ENCODE measurements at places on chromosomes 2 and 18.

DNA sequence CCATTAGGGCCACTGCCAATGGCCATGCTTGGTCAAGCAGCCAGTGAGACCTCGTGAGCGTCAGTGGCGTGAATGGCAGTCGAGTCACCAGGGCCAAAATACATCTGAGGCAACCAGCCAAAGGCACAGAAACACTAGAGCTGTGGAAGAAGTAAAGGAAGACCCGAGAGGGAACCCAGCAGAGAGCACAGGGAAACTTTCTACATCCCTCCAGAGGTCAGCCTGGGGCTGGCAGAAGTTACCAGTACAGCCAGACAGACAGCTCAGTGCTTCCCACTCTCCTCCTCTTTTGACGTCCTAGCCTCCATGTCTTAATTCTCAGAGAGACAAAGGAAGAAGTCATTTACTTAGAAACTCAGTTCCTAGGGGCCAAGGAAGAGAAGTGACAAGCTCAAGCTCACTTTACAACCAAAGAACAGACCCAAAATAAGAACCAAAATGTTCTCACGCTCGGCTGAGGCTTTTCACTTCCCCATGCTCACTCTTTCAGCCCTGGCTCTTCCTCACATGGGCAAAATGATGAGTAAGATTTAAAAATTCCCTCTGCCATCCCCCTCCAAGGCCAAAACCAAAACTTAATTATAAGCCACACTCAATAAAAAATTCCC is 8.7 kb downstream of the CYRIA start:
- H3K4me3 ChIP-seq: no peak overlapping the region
- H3K27me3 ChIP-seq: no peaks in the 10 kb centered on the region
- H3K4me1 ChIP-seq: no peaks in the 10 kb centered on the region
- no peak for DNase-seq
- no peak overlapping the region for H3K27ac ChIP-seq

DNA sequence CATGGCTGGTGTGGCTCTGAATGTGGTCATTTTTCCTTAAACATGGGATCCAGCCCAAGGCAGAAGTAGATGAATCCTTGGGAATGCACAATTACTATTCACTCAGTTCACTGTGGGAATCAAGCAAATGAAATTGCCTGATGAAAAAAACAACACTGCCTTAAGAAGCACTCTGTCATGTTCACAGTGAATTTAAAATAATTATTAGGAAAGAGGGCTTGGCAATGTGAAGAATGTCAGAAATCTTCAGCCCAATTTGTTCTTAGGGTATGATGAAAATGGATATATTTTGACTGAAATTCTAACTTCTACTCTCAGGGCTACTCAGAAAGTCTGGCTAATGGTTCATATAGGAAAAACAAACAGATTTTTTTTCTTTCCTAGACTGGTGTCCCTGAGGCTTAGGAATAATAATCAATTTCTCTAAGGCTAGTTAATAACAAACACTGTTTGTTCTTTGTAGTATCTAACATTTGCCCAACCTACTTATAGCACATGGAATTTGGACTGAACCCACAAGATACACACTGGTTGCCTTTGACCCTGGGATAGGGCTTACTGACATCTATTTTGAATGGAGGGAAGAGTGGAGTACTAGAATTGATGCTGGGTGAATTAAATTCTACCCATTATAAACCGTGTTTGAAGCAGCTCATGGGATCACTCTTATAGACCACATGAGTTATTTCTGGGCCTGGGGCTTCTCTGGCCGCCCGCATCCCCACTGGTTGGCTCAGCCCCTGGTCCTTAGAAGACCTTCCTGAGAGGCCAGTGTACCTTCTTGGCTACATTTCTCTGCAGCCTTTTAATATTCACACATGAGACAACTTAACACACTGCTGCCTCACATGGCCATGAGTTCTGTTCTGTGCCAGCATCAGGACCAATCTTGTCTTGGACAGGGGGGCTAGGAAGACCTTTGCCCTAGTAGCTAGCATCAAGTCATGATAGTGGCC is 8.3 kb upstream of the MRPL33 start:
- H3K27ac ChIP-seq: no peak overlapping the region
- H3K4me3 ChIP-seq: no peak overlapping the region
- no peaks in the 10 kb centered on the region for H3K27me3 ChIP-seq
- no peak for DNase-seq

GRCh38 chr2:42185220-42185921 is 16.2 kb downstream of the EML4 start:
- peaks cover 20% of the 10 kb centered on the region for H3K4me1 ChIP-seq
- H3K4me3 ChIP-seq: no peak overlapping the region
- no peaks in the 10 kb centered on the region for H3K27me3 ChIP-seq
- H3K36me3 ChIP-seq: peaks cover 7% of the 10 kb centered on the region
- no peak overlapping the region for H3K27ac ChIP-seq

DNA sequence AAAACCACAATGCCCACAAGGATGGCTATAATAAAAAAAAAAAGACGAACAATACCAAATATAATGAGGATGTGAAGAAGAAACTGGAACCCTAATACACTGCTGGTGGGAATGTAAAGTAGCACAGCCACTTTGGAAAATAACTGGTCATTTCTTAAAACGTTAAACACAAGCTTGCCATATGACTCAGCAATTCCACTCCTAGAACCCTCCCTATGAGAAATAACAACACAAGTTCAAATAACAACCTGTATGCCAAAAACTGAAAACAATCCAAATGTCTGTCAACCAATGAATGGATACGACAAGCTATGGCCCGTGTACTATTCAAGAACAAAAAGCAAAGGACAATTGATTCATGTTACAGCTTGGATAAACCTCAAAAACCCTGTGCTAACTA is 7.0 kb upstream of the ALPK2 start:
- no peak overlapping the region for H3K27ac ChIP-seq
- H3K27me3 ChIP-seq: no peaks in the 10 kb centered on the region
- H3K4me3 ChIP-seq: no peak overlapping the region
- H3K36me3 ChIP-seq: no peaks in the 10 kb centered on the region

DNA sequence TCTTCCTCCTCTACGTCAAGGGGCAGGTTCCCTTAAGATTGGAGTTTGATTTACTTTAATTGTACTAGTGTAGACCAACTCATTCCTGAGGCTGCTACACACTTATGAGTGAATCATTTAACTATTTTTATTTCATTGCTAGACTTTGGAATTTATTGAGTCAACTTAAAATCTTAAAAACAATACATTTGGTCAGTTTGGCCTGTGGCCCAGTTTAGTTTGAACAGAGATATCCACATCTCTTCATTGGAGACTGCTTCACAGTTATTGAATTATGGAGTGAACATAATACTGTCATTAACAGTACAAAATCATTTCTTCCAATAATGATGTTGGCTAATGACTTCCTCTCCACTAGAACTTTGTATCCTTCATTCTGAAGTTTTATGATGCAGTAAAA is 34.5 kb upstream of the STPG4 start:
- H3K27me3 ChIP-seq: no peaks in the 10 kb centered on the region
- H3K27ac ChIP-seq: no peak overlapping the region
- H3K4me1 ChIP-seq: no peaks in the 10 kb centered on the region
- H3K36me3 ChIP-seq: no peaks in the 10 kb centered on the region
- DNase-seq: no peak

DNA sequence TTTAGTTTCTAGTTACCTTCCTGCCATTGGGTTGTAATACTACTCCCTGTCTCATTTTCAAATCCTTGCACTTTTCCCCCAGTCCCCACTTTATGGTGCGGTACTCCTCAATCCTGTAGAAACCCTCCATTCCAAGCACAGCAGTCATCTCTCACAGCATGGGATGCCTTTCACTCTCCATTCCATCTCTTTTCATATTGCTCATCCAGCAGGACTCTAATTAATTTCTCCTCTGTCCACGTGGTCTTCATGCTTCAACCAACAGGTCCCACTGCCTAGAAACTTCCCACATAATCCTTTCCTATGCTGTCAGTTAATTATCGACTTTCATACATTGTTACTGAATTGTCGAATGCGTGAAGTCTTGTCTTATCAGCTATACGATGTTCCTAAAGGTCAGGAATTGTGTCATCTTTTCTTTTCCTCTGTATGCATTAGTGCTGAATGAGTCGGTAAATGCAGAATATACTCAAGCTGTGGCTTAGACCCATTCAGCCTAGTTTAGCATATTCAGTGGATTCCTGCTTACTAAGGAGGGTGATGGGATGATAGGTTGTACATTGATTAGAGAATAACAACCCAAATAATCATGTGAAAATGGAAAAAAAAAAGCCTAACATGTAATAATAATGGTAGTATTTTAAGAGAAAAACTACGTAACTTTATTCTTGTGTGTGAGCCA is 89.7 kb downstream of the CRIM1 start:
- H3K36me3 ChIP-seq: no peaks in the 10 kb centered on the region
- no peak for DNase-seq
- H3K4me1 ChIP-seq: no peaks in the 10 kb centered on the region
- H3K4me3 ChIP-seq: no peak overlapping the region
- no peak overlapping the region for H3K27ac ChIP-seq

DNA sequence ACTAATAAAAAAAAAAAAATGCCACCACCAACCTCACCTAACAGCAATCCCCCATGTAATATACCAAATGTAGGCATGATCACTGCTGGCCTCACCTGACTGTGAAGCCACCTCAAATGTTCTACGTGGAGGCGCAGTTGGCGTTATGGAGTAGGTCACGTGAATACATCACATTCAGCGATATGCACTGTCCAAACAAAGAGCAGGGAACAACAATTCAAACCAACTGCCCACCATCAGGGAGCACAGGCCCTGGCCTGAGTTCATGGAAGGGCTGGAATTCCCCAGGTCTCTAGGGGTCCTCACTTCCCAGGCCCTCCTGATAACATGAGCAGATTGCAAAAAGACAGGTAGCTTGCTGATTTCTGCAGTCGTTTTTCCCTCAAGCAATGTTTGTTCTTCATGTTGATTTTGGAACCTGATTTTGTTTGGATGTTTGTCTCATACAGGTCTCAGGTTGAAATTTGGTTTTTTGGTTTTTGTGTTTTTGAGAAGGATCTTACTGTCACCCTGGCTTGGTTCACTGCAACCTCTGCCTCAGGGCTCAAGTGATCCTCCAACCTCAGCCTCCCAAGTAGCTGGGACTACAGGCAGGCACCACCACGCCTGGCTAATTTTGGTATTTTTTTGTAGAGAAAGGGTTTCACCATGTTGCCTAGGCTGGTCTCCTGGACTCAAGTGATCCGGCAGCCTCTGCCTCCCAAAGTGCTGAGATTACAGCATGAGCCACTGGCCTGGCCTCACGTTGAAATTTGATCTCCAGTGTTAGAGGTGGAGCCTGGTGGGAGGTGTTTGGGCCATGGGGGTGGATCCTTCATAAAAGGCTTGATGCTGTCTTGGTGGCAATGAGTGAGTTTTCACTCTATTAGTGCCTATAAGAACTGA is 15.5 kb downstream of the TBC1D8 start:
- no peak for DNase-seq
- H3K36me3 ChIP-seq: no peaks in the 10 kb centered on the region

DNA sequence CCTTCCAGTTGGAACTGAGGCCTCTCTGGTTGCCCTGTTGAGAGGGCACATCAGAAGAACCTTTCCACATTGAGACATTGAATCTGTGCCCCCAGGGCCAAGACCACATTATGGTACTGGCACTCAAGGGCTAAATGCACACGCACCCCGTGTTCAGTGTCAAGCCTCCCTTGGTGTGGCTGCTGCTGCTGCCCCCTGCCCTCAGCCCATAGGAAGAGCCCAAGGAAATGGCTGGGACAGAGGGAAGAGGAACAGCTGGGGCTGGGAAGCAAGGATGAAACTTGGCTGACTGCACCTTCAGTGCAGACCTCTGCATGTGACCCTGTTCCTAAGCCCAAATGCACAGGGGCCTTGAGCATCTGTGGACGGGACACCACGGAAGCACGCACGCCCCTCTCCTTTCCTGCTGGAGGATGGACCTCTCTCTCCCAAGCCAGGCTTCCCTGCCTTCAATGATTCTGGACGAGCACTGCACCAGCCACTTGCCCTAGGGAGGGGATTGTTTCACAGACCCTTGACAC is 40.2 kb downstream of the NIFK start:
- no peak overlapping the region for H3K4me3 ChIP-seq
- no peak for DNase-seq
- H3K4me1 ChIP-seq: peaks cover 20% of the 10 kb centered on the region
- H3K36me3 ChIP-seq: no peaks in the 10 kb centered on the region
- no peak overlapping the region for H3K27ac ChIP-seq

GRCh38 chr2:67259556-67260342 is 137.4 kb upstream of the ETAA1 start:
- H3K4me3 ChIP-seq: no peak overlapping the region
- H3K27ac ChIP-seq: no peak overlapping the region
- DNase-seq: no peak
- no peaks in the 10 kb centered on the region for H3K27me3 ChIP-seq
- no peaks in the 10 kb centered on the region for H3K36me3 ChIP-seq

DNA sequence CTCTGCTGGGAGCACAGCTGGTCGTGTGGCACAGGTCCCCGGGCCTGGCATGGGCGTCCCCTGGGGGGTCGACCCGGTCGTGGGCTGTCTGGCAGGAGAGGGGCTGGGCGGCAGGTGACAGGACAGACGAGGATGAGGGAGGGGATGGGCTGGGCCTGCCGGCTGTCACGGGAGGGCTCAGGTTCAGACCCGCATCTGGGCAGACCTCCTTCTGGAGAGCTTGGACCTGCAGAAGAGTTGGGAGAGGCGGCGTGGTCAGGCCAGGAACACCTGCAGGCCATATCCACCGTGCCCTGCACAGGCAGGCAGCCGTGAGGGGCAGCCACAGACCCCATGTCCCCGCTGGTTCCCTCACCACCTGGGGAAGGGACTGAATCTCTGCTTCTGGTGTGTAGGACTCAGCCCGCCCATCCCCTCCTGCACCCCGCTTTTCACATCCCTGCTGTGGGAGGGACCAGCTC is 25.5 kb downstream of the AQP12A start:
- no peaks in the 10 kb centered on the region for H3K36me3 ChIP-seq
- no peak for DNase-seq
- H3K27me3 ChIP-seq: no peaks in the 10 kb centered on the region
- no peaks in the 10 kb centered on the region for H3K4me1 ChIP-seq
- no peak overlapping the region for H3K27ac ChIP-seq

GRCh38 chr18:69948919-69949537 is 1.4 kb upstream of the CD226 start:
- no peaks in the 10 kb centered on the region for H3K36me3 ChIP-seq
- H3K27me3 ChIP-seq: no peaks in the 10 kb centered on the region
- no peak overlapping the region for H3K4me3 ChIP-seq
- DNase-seq: no peak
- peaks cover 57% of the 10 kb centered on the region for H3K4me1 ChIP-seq

GRCh38 chr2:219466816-219467735 is 31.6 kb upstream of the GMPPA start:
- H3K36me3 ChIP-seq: no peaks in the 10 kb centered on the region
- no peak overlapping the region for H3K4me3 ChIP-seq
- H3K27me3 ChIP-seq: no peaks in the 10 kb centered on the region
- H3K4me1 ChIP-seq: no peaks in the 10 kb centered on the region
